ENCODE measurements at places on chromosomes 13 and 19.
A peak's percentile ranks its signal among the peaks of the same experiment; 100 is the strongest.

DNA sequence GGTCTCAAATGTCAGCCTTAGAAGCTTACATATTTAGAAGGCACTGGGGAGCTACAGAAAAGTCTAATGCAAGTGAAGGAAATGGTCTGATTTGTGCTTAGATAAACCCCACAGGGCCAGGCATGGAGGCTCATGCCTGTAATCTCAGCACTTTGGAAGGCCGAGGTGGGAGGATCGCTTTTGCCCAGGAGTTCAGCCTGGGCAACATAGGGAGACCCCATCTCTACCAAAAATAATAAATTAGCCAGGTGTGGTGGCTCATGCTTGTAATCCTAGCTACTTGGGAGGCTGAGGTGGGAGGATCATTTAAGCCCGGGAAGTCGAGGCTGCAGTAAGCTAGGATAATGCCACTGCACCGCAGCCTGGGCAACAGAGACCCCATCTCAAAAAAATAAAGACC, 2.7 kb upstream of the DLL3 start:
- DNase-seq: no peak

- peak; percentile 53 for DNase-seq
These were observed 6.3 kb upstream of the ZNF69 start for GRCh38 chr19:11881151-11881800.

- DNase-seq: no peak
These were observed 52.7 kb downstream of the TSC22D1 start for GRCh38 chr13:44523146-44524015.

- no peak for DNase-seq
These were observed 169.8 kb downstream of the SHISA2 start for GRCh38 chr13:25881971-25882451.

GRCh38 chr13:25286969-25287961, at the start of gene MTMR6:
TSS of gene MTMR6 (minus strand) at chr13:25287488. CDS start at chr13:25287247, 241 bp downstream.
- DNase-seq: peak; percentile 92

DNA sequence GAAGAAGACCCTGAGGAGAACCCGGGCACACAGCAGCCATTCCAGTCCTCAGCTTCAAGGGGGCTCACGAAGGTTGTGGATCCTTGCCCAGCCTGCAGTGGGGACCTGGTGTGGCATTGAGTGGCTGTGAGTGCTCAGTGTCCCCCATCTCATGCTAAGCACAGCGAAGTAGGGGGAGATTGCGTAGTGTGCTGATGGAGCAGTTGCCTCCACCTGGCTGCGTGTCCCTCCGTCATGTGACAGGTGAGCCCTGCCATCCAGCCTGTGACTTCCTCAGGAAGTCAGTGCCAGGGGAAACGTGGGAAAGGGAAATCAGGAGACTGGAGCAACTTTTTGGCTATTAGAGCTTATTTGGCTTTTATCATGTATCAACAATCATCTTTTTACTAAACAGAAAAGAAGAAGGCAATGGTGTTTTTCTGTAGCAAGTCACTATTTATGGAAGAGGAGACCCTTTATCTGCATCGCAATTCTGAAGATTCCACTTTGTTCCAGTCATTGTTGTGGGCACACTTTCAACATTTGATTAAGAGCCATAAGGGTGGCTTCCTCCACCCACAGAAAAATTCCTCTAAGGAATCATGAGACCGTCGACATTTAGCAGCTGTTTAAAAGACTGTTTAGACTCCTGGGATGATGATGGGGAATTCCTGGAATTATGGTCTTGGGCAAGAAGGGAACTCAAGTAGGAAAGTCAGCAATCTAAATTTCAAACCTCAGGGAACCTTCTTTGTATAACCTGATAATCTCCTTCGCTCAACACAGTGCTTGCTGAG, 126.8 kb upstream of the SPATA13 start:
- no peak for DNase-seq

- no peak for DNase-seq
These were observed 213.9 kb upstream of the TSHZ3 start for GRCh38 chr19:31562966-31563612.

- DNase-seq: no peak
These were observed 18.5 kb downstream of the ATP12A start for GRCh38 chr13:24698686-24699085.

- DNase-seq: no peak
These were observed 51.2 kb downstream of the COLGALT1 start for GRCh38 chr19:17606590-17607185.

DNA sequence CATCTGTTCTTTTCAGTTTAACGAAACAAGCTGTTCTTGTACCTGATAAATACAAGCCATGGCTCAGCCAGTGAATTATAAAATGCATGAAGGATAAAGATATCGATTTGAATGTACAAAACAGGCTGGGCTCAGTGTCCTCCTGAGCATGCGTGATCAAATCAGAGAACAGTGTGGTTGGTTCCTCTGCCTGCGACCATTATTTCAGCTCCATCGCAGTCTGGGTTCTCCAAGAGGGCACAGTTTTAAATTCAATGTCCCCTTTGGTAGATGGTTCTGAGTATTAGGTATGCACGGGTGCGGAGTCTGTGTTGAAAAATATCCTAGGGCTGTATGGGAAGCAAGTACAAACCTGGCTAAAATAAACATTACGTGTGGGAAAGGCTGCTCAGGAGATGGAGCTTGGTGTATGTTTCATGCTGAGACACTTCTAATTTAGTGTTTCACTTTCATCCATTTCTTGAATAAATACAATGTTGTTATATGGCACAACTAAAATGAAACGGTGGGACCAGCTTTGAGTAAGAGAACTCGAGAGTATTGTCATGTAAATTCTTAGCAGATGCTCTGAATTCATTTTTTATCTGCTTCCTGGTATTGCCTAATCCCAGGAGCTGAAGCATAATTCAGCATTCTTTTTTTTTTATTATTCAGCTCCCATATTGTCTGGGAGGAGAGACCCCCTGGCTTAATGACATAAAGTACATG, 458.7 kb downstream of the MYO16 start:
- DNase-seq: no peak

- DNase-seq: no peak
These were observed 51.3 kb downstream of the PCDH8 start for GRCh38 chr13:52797176-52797575.

GRCh38 chr19:48687776-48688175, 8.0 kb upstream of the FUT2 start:
- DNase-seq: no peak

DNA sequence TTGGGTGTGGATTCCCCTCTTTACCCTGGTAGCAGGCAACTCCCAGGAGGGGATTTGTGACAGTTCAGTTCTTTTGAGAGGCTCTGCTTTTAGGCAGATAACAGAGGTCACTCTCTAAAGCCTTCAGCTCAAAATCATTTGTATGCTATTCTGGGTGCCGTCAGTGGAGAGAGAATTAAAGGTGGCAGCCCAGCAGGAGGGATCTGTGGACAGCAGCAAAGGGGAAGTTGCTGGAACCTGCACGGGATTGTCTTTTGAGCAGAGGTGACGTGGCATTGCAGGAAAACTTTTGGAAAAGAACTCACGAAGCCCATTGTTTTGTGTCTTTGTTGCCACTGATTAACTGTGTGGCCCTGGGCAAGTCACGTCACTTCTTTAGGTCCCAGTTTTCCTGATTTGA, 62.4 kb upstream of the C1QTNF9 start:
- no peak for DNase-seq

DNA sequence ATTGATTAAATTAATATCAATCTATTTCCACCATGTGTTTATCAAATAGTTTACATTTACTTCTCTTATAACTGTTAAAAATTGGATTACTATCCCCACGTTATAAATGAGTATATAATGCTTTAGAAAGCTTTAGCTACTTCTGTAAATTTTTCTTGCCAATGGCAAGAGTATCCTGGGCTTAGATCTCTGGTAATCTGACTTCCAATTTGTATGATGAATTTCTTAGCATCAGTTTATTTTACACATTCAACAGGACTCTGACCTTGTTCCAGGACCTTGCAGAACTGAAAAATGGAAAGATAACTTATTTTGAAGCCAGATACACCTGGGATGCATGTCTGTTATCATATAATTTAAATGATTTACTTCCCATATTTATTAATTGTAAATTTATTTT, 2759.4 kb downstream of the PCDH9 start:
- DNase-seq: no peak

DNA sequence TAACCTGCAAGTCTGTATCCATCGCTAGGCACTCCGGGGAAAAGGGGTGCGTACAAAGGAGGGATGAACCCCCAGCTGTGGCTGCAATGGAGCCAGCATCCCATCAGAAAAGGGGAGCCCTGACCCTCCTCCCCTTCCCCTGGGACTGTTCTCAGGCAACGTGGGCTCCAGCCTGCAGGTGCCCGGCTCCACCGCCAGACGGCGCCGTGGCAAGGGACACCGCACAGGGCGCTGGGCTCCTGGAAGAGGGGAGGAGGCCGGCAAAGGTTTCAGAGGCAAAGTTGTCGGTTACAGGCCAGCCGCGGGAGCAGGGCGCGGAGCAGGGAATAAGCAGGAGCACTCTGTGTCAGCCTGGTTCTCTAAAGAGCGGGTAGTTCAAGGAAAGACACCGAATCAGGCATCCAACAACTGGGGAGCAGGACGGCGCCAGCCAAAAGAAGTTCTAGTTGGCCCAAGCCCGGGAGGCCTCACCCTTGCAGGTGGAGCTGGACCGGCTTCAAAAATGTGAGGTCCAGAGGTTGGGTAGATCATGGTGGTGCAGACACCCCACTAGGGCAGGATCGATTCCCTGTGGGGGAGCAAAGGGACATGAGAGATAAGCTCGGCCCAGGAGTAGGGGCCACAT, 53.0 kb upstream of the ATP12A start:
- DNase-seq: no peak

- no peak for DNase-seq
These were observed 262.5 kb downstream of the SLITRK6 start for GRCh38 chr13:85536706-85537105.

DNA sequence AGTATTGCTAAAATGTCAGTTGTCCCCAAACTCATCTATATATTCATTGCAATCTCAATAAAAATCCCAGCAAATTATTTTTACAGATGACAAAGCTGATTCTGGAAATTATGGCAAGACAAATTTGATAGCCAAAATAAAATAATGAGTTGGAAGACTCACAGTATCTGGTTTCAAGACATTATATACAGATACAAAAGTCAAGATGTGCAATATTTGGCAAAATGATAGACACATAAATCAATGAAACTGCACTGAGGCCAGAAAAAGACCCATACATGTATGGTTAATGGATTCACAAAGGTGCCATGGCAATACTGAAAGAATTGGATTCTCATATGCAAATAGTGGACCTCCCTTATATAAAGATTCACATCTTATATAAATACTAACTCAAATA, 24.2 kb downstream of the ZNF45 start:
- no peak for DNase-seq

DNA sequence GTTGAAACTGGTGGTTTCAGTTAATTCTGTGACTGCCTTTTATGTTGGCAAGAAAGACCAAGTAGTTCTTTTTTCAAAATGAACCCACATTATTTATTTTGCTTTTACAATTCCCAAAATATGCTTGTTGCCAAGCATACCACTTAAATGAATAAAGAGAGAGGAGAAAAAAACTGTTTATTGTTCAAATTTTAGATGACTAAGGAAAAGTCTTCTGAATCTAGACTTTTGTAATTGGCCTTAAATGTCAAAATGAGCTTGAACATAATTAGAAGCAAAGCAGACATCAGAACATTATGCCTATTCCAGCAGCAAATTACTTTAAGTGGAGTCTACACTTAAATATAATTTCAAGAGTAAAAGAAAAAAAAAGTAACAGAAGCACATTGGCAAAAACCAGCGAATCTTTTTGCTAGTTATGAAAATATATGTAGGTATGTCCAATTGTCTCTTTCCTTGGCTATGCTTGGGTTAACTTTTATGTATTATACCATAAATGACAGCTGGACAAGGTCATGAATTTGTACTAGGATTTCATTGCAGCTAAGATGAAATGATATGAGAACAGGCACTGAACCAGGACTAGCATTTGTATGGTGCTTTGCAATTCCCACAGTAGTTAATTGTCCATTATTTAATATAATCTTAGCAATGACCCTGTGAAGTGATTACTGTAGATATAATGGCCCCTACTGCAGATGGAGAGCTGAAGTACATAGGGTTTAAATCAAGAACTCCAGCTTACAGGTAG, 211.9 kb downstream of the NALCN start:
- no peak for DNase-seq

GRCh38 chr13:37457612-37458011, 141.0 kb downstream of the POSTN start:
- no peak for DNase-seq

- no peak for DNase-seq
These were observed 12.5 kb downstream of the ARRDC2 start for GRCh38 chr19:18020212-18021085.

GRCh38 chr19:55158848-55159749, 1.6 kb upstream of the TNNI3 start:
- no peak for DNase-seq

GRCh38 chr19:14555918-14556661, 15.8 kb downstream of the NDUFB7 start:
- no peak for DNase-seq

GRCh38 chr19:16325161-16325527, 518 bp downstream of the KLF2 start:
- peak; percentile 42 for DNase-seq

DNA sequence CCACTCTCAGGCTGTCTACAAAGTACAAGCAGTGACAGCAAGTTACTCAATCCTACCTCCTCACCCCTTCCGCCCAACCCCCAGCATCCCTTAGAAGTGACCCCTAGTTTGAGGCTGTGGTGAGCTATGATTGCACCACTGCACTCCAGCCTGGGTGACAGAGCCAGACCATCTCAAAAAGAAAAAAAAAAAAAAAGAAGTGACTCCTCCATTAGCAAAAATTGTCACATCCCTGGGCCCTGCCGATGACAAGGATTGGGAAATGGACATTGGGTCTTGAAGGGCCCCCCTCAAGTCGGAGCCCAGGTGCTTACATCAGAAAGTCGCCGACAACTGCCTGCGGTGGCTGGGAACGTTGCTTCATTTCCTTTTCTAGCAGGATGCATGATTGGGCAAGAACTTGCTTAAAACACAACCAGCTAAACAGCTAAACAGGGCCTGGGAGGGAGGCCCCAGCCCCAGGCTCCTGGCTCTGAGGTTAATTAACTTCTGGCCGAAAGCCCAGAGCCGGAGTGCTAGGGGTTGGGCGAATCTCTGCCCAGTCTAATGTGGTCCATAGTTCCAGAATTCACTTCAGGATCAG, 15.3 kb downstream of the RAB3D start:
- DNase-seq: no peak

DNA sequence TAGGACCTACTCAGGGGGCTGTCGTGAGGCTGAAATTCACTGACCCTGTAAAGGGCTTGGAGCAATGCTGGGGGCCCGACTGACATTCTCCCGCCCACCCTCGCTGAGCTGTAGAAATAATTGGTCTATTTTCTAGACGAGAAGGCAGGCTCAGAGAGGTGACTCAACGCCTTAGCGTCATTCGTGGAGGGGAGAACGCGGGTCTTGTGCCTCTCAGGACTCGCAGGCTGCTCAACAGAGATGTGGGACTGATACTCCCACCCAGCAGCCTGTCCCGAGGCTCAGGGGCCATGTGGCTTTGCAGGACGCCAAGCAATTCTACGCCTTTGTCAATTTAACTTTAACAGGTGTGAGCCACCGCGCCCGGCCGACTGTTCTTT, 23.6 kb upstream of the ASPDH start:
- no peak for DNase-seq

DNA sequence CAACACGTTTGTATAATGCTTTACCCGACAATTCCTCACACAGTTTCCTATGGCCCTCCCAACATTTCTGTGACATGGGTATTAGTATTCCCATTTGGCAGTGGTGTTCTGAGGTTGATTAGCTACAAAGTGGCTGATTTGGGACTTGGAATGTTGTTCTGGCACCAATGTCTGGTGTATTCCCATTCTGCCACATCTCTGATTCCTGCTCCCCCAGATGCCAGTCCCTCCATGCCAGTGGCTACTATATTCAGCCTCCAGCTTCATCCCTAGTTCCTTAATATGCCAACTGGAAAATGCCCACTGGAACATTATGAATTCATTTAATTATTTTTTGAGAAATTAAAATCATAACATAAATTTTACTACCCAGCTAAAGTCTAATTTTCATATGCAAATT, 60.6 kb upstream of the NBEA start:
- DNase-seq: no peak
